ENCODE measurements at places on chromosomes 7 and 10.

DNA sequence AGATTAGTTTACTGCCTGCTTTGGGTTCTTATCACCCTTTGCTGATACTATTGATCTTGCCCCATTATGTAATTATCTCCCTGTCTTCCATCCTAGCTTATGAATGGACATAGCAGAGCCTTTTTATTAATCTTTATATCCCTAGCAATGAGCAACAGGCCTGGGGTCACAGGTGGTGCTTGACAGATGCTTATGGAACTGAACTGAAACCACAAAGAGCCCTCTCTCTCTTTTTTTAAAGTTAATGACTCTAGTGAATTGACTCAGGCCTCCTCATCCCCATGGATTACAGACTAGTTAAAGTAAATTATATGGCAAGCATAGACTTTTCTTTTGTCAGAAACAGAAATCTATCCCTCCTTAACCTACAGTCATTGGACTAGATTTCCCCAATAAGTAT is 265.2 kb downstream of the PHTF2 start:
- no peak for DNase-seq

DNA sequence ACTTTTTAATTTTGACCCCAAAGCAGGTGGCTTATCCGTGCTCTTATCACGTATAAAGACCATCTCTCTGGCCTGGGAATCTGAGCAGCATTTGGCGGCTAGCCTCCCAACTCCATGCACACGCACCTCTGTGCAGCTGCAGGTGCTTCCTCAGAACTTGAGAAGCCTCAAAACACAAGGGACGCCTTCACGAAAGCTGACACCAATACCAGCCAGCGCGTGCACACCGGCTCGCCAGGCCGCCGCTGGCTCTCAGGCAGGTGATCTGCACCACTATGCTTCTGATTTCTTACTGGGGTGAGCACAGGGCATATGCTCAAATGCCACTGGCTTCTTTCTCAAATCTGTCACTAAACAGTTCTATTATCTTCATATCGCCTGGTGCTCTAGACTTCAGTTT is 145.0 kb downstream of the PARD3 start:
- no peak for DNase-seq

DNA sequence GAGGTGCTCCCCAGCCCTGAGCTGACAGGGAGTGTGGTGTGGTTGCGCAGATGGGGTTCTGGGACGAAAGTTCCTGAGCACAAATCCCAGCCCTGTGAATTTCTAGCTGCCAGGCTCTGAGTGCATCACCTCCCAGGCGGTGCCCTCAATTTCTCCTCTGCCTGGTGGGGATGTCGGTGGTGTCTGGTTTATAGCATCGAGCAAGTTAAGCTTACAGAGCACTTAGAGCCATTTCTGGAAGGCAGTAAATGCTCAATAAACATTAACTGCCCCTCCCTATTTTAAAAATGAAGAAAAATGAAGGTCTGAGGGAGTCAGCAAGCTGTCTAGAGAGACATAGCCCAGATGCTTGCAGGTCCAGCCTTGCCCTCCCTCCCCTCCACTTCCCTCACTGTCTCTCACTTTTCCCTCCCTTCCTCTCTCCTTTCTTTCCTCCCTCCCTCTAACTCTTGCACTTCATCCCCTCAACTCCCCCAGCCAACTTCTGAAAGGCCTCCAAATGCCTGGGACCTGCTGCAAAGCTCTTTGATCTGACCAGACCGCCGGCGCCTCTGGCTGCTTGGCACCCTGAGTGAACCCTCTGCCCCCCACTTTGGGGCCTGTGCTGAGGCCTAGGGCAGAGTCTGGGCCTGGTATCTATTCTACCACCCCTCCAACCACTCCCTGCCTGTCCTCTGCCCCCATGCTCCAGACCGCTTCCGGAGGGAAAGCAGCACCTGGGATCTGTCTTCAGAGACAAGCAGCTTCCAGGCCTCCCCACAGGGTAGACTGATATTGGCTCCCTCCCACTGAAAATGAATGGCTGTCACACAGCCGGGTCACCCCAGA is 438.3 kb downstream of the RPS24 start:
- DNase-seq: no peak

DNA sequence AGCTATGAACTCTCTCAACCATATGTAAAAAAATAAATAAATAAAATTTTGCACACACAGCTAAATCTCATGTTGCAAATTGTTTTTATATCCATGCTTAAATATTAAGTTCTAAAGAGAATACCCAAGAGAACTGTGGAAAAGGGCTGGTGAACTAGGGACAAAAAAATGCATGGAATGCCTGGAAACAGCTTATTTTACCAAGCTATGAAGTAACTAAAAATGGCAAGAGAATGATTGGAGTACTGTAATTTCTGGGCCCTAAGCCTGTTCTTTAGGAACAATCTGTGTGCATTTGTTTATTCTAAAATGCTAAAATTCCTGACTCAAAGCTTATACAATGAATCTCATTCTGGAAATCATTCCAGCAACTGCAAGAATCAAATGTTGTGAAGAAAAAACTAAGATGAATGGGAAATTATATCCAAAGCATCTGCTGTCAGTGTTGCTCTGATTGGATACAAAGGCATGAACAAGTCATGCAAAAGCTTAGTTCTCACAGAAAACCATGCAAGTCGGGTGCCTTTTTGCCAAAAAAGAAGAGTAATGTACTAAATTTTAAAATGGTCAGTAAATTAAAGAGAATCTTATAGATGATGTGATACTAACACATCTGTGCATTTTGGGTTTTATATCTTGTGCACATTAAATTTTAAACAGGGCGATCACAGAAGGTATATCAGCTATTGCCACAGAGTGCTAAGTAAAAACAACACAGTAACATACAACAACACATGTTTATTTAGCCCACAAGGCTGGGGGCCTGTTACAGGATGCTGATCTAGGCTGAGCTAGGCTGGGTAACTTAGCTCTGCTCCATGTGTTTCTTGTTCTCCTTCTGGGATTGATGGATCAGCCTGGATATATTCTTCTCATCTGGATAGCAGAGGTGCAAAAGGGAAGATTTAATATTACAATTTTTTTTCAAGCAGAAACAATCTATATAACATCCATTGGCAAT is 453.5 kb upstream of the SEMA3A start:
- no peak for DNase-seq

GRCh38 chr7:121730869-121731268 is 142.1 kb upstream of the PTPRZ1 start:
- no peak for DNase-seq

All from Right ventricle myocardium superior (tissue), 1 donor.